ENCODE measurements at places on chromosomes 3 and 15.

GRCh38 chr3:124763206-124763605 lies 33.0 kb downstream of the UMPS start:
- no peak for DNase-seq

GRCh38 chr3:177196008-177196455 lies 1.2 kb downstream of the TBL1XR1 start:
- DNase-seq = no peak

DNA sequence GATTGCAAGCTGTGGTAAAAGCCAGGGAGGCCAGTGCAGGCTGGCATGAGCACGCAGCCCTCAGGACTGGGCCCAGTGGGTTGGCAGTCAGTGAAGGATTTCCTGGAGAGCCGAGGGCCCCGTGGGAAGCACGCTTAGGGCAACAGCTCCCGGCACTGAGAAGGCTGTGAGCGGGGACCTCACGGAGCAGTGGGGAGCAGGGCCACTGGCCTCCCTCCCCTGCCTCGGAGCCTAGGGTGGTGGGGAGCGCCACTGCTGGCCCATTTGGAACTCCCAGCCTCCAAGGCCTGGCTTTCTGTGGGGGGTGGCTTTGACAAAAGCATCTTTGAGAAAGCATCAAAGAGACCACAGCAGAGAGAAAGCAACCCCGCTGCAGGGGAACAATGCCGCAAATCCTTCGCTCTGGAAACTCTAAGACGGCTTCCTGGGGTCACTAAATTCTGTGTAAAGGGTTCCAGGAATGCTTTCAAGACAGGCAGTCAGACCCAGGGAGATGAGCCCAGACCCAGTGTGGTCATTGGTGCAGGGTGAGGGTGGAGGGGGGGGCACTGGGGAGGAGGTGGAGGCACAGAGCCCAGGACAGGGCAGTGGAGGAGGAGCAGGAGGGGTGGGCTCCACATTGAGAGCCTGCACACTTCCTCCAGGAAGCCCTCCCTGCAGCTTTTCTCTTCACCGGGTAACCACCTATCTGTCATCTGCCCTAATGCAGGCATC lies 9.5 kb upstream of the APBA2 start:
- no peak for DNase-seq

GRCh38 chr3:85148036-85148435 lies 189.2 kb downstream of the CADM2 start:
- DNase-seq = no peak

- DNase-seq = no peak
These were observed 94.1 kb downstream of the HMG20A start for GRCh38 chr15:77514641-77515402.

GRCh38 chr3:69646287-69647067 lies 92.8 kb upstream of the MITF start:
- no peak for DNase-seq

DNA sequence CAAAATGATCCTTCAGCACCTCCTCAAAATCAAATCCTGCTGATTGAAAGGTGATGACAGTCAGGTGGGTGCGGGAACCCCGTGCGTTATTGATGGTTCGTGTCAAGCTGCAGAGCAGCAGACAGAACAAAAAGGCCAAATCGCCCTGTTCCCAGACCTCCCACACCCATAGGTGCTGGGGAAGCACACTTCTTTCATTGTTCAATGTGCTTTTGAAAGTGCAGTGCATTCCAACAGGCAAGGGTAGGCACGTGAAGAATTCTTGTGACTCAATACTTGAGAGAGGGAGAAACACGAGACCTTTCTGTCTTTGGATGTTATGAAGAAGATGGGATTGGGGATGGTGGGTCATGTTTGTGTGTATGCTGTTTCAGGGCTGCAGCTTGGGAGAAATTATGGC lies 514.0 kb downstream of the MCTP2 start:
- DNase-seq = no peak

DNA sequence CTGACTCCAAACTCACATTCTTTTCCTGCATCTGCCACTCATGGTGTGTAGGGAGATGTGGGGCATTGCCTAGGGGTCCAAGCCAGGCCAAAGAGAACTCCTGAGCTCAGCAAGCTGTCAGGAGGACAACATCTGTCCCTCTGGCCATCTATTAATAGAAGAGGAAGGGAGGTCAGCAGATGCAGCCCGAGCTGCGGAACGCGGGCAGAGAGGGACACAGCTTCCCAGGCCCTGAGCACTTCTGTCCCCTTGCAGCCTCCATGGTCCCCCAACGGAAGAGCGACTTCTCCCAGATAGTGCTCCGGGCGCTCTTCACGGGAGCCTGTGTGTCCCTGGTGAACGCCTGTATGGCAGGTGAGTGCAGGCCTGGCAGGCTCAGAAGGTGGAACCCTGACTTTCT lies 37.3 kb upstream of the PDE8A start:
- DNase-seq = no peak

GRCh38 chr3:3664935-3665334 lies 134.3 kb upstream of the LRRN1 start:
- no peak for DNase-seq

DNA sequence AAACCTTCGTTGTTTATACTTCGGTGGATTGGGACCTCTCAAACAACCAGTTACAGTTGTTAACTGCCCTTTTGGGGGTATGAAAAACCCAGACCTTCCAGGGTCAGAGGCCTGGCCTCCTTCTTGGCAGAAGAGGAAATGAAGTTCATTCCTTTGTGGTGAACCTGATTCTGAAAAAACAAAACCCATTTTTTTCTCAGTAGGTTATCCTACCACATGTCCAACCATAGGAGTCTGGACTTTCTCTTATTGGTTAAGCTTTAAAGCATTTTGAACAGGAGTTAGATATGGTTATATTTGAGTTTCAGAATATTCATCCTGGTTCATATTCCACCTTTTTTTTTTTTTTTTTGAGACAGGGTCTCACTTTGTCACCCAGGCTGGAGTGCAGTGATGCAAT lies 7.2 kb upstream of the LACTB start:
- DNase-seq = no peak

- DNase-seq = peak; percentile 62
These were observed 24.3 kb downstream of the TBC1D21 start for GRCh38 chr15:73897441-73898261.

DNA sequence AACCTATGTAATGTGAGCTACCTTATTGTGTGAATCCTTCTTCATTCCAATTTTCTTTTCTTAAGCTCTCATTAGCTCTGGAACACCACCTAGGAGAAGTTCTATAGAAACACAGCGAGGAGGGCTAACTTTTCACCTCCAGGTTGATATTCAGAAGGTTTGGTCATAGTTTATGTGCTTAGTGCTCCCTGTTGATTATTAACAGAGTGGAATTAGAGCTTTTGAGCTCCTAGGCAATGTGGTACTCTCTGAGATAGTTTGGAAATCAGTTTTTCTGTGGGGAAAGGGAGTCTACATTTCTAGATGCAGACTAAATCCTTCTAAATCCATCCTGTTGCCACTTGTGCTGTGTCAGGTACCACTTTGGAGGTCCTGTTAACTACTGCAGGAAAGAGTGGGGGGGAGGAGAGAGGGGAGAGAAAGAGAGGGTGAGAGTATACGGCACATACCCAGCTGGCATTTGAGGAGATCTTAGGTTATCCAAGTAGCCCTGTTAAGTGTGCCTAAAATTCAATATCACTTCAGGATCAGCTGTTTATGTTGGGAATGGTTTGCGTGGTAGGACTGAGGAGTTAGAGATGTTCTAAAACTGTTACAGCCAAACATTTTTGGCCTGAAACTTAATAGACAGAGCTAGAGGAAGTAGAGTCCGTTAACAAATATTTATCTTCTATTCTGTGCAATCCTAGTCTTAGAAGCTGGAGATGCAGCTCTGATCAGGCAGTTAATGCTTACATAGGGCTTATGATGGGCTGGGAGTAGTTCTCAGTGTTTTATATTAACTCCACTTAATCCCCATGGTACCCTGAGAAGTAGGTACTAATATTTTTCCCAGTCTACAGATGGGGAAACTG lies 117.5 kb upstream of the PROK2 start:
- no peak for DNase-seq

GRCh38 chr15:85097250-85097649 lies 115.6 kb downstream of the PDE8A start:
- DNase-seq = no peak

DNA sequence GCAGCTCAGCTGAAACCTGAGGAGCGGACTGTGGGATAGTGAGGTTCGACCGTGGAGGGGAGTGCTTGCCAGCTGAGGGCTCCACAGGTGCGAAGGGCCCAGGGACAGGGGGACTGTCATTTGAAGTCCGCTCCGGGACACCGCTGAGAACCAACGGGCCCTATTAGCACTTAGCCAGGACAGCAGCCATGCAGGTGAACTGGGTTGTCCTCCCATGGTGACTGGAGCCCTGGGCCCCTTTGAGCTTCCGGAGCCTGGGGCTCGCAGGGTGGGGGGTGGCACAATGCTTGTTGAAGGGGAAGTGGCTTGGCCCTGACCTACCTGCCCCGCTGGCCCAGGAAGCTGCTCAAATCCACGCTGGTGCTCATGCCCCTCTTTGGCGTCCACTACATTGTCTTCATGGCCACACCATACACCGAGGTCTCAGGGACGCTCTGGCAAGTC lies 24.7 kb downstream of the PTH1R start:
- DNase-seq = no peak

DNA sequence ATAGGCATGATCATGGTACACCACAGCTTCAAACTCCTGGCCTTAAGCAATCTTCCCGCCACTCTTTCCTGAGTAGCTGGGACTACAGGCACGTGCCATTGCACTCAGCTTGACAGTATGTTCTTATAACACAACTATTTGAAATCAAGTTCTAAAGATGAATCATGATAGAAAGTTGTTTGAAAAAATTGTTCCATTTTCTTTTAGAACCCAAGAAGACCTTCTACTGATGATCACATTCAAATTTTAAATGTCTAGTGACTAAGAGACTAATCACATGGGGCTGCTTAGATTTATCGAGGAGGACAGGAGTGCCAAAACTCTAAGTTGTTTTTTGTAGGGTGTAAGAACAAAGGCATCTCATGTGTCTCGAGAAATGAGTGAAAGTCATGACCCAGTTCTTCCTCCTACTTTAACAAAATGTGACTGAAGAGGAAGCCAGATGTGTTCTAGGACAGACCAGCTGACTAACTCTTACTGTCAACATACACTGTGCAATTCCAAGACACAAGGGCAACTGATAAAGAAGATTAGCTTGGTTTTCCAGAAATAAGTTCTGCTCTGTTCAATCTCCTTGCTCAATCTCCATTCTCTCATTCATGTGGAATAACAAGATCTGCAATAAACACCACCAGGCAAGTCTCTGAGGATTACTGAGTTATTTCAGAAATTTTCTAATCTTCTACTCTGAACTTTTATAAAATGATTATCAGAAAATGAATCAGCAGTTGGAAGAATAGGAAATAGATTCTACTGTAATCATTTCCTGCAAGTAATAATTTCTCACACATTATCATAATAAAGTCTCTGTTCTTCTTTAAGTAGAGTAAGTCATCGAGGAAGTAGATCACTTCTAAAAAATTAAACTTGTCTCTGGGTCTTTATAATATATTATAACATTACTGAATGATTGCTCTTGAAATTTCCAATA lies 122.6 kb upstream of the CCNL1 start:
- DNase-seq = no peak

DNA sequence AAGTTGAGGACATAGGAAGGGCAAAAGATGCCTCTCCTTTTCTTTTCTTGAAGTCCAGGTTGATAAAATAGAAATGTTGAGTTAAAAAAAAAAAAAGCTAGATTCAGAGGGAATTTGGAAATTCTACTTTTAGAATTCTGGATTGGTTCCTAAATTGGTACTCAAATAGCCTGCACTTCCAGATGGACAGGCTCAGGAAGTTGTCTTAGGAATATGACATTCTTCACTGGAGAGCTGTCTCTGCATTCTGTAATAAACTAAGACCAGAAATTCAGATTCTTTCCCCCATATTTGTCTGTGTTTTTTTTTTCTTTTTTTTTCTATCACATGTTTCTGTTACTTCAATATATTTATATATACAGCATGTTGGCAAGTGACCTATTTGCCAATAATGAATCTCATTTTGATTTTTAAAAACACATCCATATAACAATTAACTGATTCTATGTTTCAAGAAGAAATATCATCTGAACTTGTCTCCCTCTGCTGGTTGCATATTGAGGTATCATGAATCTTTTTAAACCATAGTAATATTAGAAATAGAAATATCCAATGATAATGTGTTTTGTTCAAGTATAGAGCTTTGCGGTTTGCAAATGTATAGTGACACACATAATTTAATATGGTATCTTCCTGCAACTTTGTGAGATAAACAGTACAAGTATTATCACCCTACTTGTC lies 8.5 kb upstream of the LSAMP start:
- DNase-seq = no peak

DNA sequence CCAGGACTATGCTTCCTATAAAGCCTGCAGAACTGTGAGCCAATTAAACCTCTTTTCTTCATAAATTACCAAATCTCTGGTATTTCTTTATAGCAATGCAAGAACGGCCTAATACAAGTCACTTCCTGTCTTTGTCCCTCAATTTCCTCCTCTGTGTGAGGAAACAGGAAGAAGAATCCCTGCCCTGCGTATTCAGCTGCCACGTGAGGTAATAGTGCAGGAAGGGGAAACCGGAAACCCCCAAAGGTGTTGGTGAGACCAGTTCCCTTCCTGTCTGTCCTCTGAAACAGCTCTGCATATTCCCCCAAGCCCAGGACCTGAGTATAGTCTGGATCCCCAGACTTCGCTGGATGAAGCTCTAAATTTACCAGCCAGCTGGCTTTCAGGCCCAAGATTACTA lies 18.1 kb upstream of the PTPN23 start:
- DNase-seq = no peak

DNA sequence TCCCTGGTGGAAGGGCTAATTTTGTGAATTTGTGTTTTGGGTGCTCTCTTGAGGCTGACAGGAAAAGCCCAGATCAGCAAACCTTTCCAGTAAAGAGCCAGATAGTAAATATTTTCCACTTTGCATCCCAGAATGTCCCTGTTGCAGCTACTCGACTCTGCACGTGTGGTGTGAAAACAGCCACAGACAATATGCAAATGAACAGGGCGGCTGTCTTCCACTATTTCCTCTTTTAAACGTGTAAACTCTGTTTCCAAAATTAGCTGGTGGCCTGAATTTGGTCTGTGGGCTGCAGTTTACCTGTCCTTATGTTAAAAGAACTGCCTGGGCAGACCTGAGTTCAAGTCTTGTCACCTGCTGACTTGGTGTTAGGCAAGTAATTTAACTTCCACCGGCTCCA lies 202.7 kb downstream of the EDEM1 start:
- DNase-seq = no peak

GRCh38 chr15:85614059-85614458 lies 180.7 kb downstream of the KLHL25 start:
- no peak for DNase-seq

- no peak for DNase-seq
These were observed 215.0 kb downstream of the GRM7 start for GRCh38 chr3:7075901-7076300.

GRCh38 chr3:121473001-121473400 lies 72.8 kb downstream of the POLQ start:
- DNase-seq = no peak

GRCh38 chr3:178067721-178068120 lies 468.5 kb upstream of the KCNMB2 start:
- DNase-seq = no peak

- no peak for DNase-seq
These were observed 95.1 kb upstream of the MELTF start for GRCh38 chr3:197124713-197125112.

Data from activated naive CD4-positive, alpha-beta T cell treated with Interleukin-2 at 50 U/mL for 16 hours (primary cell).